ENCODE measurements at places on chromosomes 7 and 10. TPM values are rescaled to one million over a fixed set of nuclear protein-coding genes. Genes with fewer than 3 reads are reported as not detected.

- peak; percentile 25 for DNase-seq
Measured at GRCh38 chr10:117441812-117442443, 66.7 kb upstream of the PDZD8 start.

- no peak for DNase-seq
Measured at GRCh38 chr10:70726909-70727495, 54.7 kb downstream of the ADAMTS14 start.

DNA sequence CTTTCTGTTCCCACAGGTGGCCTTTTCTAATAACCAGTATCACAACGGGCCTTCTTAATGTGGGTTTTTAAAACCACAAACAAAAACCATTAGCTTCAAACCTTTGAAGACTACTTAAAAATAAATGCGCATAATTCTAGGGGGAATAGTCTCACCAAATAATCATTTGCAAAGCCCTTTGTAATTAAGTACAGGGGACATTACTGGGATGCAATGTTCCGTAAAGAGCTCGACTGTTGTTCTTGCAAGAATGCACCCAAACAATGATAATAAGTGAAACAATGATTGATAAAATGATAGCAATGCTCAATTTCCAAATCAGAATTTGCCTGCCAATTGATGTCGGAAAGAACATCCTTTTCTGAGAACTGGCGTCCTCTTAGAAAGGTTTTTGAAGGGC lies 589.1 kb upstream of the ADARB2 start:
- no peak for DNase-seq

DNA sequence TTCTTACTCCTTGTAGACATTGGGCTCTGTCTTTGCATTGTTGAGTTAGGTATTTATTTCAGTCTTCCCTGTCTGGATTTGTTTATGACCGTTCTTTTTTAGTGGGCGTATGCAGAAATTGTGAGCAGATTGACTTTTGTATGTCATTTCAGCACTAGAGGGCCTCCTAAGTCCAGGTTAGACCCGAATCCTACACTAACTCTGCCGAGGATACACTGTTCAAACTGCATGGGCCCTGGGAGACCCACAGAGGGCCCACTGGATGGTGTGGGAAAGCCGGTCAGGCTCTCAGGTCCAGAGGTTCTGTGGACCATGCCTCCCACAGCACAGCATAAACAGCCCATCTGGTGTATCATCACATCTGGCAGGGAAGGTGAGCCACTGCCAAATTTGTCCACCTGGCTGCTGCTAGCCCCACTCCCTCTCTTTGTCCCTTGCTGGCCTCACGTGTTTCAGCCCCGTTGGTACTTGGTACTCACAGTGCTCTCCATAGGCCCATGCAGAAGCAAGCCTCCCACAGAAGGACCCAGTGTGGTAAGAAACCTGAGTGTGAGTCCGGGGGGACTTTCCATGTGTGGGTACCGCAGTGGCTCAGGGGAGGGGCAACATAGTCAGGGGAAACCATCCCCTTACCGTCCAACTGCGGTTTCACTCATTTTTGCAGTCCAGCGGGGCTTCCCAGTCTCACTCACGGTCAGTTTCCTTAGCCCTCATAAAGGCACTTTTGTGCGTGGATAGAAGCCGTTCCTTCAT lies 112.8 kb downstream of the APBB1IP start:
- no peak for DNase-seq

DNA sequence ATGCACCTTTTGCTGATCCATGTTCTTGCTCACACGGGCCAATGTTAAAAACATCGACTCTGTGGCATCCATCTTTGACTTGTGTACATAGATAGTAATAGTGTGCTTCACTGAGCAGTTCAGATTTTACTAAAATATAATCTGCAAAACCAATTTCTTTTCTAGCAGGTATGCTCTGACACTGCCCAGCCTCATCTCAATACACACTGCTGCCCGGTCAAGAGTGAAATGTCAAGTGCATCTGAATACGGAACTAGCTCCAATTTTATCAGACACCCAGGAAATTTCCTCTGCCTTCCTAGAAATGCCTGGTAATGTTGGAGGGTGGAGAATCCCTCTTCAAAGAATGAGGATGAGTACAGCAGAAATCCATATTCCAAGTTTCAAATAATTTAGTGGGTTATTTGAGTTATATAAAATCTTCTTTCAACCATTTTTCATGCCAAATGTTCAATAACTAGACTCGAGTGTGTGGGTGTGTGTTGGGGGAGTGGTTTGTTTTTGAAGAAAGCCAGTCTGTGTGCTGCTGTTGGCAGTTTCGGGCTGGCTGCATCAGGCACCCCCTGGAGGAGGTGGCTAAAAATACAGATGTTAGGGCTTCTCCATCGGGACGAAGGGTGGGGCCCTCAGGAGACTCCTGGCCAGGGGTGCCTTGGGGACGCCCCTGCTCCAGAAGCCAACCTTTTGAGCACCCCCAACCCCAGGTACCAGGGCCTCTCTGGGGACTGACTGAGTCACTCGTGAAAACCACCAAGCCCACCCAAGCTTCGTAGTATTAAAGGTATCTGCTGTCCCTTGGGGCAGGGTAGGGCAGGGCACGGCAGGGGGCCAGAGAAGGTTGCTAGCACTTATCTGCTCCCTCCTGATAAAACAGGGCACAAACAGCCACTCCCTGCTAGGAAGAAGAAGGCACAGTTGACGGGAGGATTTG lies 15.4 kb downstream of the CTBP2 start:
- DNase-seq, result no peak

POLR2J2 gene
- 3.4 TPM for total RNA-seq

DNA sequence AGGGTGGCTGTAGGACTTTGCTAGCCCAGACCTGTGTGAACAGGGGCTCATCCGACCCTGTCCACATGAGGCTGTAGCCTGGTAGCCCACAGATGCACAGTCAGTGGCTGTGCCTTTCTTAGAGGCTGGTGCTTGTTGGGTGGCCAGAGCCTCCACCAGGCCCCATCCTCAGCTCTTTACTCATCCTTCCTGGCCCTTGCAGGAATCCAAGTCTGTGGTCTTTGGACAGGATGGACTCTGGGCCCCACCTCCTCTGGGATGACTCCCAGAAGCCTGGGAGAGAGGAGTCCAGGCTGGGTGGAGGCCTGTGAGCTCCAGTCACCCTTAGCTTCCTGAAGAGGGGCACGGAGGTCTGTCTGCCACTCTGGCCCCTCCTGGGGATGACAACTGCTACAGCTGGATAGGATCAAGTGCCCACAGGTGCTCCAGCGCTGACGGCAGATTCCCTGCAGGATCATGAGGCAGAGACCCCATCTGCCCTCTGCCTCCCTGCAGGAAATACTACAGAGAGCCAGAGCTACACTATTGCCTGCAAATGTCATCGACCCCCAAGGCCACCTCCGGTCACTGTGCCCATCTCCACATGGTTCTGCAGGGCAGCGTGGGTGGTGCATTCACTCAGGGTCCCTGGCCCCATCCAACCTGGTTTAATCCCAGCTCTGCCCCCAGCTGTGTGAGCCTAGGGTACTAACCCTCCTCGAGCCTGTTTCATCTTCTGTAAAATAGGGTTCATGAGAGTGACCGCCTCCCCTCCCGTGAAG lies 114.5 kb downstream of the PTPN20 start:
- no peak for DNase-seq

All from thoracic aorta (tissue), 2 donors.